ENCODE measurements at places on chromosomes 16 and 17.

- DNase-seq: no peak
These were observed 66.9 kb downstream of the MYO18A start for GRCh38 chr17:29113334-29113733.

DNA sequence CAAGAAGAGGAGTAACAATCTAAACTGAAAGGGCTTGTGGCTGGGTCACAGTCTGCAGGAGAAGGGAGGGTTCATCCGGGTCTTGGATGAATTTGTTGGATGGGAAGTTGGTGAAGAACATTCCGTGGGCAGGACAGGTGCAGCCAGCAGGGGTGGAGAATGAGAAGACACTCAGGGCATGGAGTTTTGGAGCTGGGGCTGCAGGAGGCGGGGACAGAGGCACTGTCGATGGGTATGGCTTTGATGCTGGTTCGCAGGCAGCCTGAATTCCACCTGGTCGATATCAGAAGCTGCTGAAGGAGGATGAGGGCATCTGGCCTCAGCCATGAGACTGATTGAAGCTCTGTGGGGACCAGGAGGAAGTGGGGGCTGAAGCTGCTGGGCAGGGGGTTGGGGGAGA, 36.1 kb upstream of the CBFA2T3 start:
- no peak for DNase-seq

DNA sequence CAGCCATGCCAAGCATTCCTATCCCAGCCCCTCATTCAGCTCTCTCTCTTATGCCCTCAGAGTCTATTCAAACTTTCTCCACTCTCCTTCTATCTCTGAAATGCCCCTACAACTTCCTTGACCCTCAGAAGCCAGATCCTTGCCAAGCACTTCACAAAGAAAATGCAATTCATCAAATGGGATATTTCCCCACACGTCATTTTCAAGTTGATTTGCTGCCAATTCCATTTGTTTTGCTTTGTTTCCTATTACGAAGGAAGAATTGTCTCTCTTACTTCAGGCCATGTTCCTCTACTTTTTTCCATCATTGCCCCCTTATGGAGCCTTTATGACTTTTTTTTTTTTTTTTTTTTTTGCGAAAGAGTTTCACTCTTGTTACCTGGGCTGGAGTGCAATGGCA, 9.2 kb upstream of the ALOX12 start:
- DNase-seq: no peak

GRCh38 chr17:55576237-55576995, 65.2 kb upstream of the SMIM36 start:
- no peak for DNase-seq

- no peak for DNase-seq
These were observed 72.2 kb downstream of the ITFG1 start for GRCh38 chr16:47388705-47389104.

Measured in stimulated activated CD4-positive, alpha-beta T cell treated with anti-CD3 and anti-CD28 coated beads, Interleukin-4, amount 100 ng/mL, for 24 hours (primary cell).